ENCODE measurements at places on chromosomes 11 and 22.

DNA sequence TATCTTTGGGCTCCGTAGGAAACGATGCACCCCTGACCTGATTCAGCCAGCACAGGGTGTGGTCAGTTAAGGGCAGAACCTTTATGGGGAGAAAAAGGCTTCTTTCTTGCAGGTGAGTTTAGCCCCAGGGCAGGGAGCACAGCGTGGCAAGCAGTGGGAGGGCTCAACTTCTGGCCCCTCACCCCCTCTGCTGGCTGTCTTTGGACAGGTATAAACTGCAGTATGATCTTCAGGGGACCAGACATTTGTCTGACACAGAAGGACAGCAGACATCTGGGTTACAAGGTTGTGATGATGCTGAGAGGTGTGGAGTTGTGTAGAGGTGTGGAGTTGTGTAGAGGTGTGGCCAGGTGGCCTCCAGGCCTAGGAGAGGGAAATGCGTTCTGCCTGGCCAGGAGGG lies 324.0 kb upstream of the PLET1 start:
- DNase-seq: no peak

GRCh38 chr22:22952531-22953280 lies 65.1 kb downstream of the IGLL5 start:
- no peak for DNase-seq

GRCh38 chr22:45526281-45526680 lies 23.6 kb downstream of the FBLN1 start:
- no peak for DNase-seq

DNA sequence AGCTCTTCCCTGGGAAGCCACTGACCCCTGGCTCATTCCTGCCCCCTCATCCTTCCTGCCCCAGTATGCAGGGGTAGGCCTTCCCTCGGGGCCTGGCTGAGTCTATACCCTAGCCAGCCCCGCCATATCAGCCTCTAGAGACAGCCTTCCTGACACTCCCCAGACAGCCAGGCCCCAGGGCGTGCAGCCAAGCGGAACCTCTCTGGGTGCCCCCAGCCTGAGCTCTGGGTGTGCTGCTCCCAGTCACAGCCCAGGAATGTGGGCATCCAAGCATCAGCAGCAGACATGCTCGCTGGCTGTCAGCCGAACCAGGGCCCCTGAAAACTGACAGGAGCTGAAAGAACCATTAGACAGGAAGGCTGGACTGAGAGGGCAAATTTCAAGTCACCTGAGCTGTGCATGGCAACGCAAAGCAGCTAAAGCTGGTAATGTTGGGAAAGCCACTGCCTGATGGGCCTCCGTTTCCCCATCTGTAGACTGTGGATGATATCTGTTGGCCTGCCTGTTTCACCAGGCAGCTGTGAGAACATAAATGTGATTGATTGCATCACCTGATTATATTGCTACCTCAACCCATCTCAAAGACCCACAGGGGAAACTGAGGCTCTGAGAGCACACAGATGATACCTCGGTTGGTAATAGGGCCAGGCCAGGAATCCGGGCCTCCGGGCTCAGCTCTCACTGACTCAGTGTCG lies 93.2 kb downstream of the LRRC32 start:
- DNase-seq: peak; percentile 6

DNA sequence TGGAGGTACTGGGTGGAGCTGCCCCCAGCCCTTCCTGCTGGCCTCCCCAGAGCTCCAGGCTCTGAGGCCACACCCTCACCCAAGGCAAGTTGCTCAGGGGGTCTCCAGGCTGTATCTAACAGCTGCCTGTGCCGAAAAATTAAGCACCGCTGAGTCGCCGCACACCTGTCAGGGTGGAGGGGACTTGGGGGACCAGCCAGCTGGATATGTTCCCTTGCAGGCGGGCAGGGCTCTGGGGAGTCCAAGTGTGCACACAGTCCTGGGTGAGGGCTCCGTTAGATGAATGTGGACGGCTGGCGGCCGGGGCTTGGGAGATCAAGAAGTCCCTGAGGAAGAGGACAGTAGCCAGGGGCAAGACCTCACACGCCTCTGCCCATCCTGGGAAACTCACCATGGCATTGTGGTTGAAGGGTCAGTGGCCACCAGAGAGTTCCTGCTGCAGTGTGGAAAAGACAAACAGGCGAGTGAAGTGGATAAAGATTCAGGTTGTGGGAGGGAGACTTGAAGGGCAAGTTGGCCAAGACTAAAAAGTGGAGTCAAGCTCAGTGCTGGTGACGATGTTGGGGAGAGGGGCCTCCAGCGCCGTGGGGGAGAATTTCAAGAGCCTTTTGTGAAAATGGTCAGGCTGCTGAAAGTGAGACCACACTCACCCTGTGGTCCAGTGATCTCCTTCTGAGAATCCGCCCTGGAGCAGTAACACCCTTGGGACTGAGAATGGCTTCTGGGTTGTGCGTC lies 69.6 kb downstream of the CDKN1C start:
- no peak for DNase-seq

DNA sequence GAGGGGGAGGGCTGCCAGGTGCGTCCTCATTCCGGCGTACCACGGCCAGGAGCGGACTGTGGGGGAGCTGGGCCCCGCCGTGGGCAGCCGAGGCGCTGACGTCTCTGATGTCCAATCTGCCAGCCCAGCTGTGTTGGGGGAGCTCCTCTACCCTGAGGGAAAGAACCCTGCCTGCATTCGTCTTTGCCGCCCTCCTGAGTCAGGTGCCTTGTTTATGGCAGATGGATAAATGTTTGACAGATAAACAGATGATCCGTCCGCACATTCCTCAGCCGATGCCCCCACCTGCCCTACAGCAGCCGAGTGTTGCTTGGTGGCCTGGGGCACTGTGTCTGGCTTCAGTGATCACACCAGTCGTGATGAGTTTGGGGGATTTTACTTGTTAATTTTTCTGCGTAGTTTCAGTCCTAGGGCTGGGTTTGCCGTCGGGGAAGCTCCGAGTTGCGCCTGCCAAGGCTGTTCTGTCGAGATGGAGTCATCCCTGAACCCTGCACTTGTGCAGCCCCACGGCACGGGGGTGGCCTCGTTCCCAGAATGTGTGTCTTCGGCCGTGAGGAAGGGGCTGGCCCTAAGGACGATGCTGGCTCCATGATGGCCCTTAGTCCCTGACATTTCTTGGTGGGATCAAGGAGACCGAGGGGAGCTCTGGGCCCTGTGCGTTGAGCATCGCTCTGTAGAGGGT lies 1083.9 kb downstream of the BRD1 start:
- DNase-seq: peak; percentile 56

DNA sequence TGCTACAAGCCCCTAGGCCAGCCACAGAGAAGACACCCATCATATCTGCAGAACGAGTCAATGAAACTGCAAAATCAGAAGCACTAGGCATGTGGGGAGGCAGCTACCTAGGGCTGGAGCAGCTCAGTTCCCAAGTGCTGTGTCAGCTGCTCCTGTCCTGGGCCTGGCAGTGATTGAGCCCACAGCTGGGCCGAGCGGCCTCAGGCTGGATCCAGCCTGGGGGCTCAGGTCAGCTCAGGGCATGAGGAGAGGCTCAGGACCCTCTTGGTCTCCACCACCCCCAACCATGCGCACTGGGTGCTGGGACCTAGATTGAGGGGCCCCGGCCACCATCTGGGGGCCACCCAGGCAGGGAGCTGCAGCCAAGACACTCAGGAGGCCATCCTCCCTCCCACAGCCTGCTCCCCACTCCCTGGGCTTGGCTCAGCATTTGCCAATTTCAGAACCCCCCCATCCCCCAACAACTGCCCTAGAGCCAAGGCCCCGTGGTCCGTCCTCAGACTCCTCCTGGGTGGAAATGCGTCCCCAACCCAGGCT lies 2.4 kb upstream of the TNNT3 start:
- DNase-seq: no peak

- no peak for DNase-seq
Measured at GRCh38 chr11:19577391-19577975, 135.2 kb upstream of the NAV2 start.

GRCh38 chr11:24373516-24373915 lies 123.3 kb upstream of the LUZP2 start:
- DNase-seq: no peak

DNA sequence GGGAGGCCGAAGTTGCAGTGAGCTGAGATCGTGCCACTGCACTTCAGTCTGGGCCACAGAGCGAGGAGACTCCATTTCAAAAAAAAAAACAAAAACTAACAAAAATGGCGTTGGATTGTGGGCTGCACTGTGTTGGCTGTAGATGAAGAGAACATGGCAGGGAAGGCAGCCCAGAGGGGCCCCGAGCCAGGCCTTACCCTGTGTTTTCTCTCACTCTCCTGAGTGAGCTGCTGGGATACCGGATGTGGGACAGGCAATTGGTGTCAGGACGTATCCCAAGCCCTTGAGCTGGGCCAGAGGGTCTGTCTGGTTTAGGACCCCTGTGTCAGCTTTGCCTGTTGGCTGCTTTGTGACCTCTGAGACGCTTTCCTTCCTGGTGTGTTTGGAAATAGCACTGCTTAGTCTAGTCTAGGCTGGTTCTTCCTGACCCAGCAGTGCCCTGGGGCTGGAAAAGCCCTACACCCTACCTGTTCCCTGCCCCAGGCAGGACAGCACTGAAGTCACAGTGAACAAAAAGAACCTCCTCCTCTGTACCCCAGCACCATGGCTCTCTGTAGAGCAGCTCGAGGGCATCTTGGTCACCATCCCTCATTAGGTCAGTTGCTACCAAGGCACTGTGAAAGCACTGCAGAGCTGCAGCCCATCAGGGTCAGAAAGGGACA lies 17.8 kb downstream of the CHADL start:
- no peak for DNase-seq

DNA sequence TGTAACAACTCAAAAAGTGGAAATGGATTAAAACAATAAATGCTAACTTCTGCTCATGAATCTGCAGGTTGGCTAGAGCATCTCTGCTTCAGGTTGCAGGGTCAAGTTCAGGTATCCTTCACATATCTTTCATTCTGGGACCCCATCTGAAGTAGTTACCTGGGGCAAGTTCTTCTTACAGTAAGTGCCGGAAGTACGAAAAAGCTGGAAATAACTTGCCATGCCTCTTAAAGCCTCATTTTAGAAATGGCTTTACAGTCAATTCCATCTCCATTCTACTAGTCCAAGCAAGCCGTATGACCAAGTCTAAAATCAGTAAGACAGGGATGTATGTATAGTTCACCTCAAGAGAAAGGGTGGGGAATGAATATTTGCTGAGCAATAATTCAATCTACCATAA lies 93.7 kb downstream of the FCHSD2 start:
- no peak for DNase-seq
